GF-D8 (cell line): ENCODE measurements at places on chromosomes 16 and 17.

DNA sequence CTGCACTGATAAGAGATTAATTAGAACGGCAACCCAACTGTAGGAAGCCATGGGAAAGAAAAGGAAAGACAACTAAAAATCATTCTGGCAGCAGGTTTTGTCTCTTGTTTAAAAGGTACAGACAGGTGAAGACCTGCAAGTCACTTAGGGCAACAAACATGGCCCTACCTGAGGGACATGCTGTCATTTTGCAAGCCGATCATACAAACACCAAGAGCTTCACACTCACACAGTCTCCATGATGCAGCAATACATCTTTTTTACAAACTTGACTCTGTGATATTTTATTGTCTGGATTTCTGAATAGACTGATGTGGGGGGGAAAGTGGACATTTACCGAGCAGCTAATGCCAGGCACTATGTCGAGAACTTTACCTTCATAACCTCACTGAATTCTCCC, 101.8 kb downstream of the PARN start:
- no peak for DNase-seq

DNA sequence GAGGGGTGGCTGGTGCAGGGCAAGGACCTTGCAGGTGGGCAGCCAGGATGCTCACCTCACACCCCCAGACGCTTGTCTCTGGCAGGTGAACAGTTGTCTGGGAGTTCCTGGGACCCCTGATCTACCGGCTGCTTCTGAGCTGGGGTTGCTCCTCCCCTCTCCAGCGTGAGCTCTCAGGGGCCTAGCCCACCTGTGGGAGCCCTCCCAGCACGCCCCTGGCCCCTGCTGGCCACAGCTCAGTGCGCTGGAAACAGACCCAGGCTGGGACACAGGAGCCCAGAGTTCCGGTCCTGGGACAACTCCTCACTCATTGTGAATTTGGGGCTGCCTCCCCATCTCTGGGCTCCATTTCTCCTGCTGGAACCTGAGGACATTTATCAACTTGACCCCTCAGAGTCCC, 30.3 kb downstream of the ARHGAP23 start:
- no peak for DNase-seq

- no peak for DNase-seq
These were observed 19.8 kb downstream of the PAFAH1B1 start for GRCh38 chr17:2613089-2613808.

- no peak for DNase-seq
These were observed 8.4 kb upstream of the PRR29 start for GRCh38 chr17:63989622-63990345.
